Camera-type eye (tissue), 1 donor: ENCODE measurements at places on chromosomes 3 and 15. TPM values are rescaled to one million over a fixed set of nuclear protein-coding genes. Genes with fewer than 3 reads are reported as not detected.

Gene OSBPL10
- total RNA-seq: 42.4 TPM

Gene GOLIM4
- 67.7 TPM for total RNA-seq

Gene PSTPIP1
- total RNA-seq: 3.4 TPM

Gene CAPN3
- 28.4 TPM for total RNA-seq

Gene ALAS1
- 41.1 TPM for total RNA-seq
